GDM1 (cell line): ENCODE measurements at places on chromosomes 2 and 18.

DNA sequence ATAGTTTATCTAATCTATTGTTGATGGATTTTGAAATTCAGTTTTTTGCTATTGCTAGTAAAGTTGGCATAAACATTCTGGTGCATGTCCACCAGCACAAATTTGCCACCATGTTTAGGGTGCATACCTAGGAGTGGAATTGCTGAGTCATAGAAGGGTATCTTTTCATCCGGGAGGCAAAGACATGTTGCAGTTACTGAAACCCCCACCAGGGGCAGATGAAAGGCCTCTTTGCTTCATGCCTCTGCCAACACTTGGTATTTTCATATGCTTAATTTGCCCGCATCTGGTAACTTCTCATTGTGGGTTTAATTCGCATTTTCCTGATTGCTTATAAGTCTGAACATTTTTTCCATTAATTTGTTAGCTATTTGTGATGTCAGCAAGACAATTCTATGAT, 8.2 kb downstream of the DCC start:
- no peak for DNase-seq

- DNase-seq, result no peak
These were observed 39.8 kb downstream of the FAM98A start for GRCh38 chr2:33559328-33559727.

GRCh38 chr18:34947711-34948125, 93.5 kb upstream of the MAPRE2 start:
- no peak for DNase-seq

- no peak for DNase-seq
These were observed 1321.8 kb upstream of the CRIM1 start for GRCh38 chr2:35033748-35034147.

DNA sequence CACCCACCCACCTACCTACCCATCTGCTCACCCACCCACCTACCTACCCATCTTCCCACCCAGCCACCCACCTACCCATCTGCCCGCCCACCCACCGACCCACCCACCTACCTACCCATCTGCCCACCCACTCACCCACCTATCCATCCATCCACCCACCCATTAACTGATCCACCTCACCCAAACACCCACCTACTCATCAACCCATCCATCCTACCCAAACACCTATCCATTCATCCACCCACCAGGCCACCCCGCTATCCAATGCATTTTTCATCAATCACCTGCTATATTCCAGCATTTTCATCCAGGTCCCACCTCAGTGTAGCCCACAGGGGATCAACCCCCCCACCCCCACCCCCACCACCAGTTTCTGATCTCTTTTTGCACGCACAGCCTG, 121.8 kb downstream of the GLI2 start:
- DNase-seq, result no peak

DNA sequence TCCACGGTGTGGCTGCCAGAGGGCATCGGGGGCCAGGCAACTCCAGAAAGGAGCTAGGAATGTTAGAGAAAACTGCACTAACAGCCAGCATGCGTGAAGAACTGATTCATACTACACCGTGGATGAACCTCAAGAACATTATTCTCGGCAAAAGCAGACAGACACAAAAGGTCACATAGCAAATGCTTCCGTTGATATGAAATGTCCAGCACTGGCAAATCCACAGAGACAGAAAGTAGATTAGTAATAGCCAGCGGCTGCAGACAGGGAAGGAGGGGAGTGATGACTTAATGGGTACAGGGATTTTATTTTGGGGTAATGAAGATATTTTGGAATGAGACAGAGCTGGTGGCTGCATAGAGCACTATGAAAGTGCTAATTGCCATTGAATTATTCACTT, 37.4 kb downstream of the SCTR start:
- no peak for DNase-seq

GRCh38 chr18:32549248-32550110, 78.8 kb upstream of the GAREM1 start:
- DNase-seq, result no peak

DNA sequence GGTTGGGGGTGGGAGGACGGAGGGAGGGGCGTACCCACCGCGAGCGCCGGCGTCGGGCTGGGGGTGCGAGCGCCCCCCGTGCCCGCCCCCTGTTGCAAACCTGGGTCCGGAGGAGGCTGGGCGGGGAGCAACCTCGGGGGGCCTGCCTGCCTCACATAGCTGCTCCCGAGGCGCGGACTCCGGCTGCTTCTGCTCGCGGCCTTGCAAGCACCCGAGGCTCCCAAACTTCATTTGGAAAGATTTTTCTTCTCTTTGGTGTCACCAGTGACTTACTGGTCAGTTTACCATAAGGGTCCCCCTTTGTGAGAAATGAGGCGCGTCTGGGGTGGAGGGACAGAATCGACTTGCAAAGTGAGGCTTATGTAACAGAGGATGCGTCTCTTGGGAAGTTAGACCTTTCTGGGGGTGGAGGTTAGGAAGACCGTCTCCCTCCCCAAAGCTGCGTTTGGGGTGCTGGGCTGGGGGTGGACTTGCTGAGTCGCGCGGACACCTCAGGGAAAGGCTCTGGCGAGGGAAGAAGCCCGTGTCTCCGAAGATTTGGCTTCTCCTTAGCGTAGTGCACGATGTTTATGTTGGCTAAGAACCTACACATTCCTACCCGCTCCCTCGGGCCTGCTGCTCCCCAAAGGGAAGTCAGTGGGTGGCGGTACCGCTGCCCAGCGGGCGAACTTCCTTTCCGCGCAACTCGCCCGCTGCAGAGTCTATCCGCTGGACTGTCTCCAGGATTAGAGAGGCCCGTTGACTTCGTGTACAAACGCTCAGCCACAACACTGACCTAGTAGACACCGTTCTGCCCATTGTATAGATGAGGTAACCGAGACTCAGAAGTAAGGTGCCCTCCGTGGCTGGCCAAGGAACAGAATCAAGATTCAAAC, 559 bp downstream of the TMEM37 start:
- no peak for DNase-seq

GRCh38 chr2:109454304-109454703, 159.5 kb downstream of the SEPTIN10 start:
- no peak for DNase-seq

DNA sequence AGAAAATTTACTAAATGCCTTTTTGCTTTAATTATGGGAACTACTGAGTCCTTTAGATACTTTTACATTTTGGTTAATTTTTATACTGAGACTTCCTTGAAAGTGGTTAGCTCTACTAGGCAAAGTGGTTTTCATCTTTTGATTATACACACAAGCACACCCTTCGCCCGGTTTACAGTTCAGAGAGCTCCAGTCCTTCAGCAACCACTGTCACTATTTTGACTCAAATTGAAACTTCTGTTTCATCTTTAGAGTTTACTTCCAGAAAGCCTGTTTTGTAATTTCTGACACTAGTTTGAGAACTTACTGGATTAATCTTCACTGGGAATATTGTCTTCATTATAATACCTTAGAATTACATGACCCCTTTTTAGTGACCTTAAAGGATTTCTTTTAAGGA, 140.3 kb upstream of the FOSL2 start:
- DNase-seq, result no peak

- no peak for DNase-seq
These were observed 276.8 kb upstream of the CHST9 start for GRCh38 chr18:27461957-27462356.

DNA sequence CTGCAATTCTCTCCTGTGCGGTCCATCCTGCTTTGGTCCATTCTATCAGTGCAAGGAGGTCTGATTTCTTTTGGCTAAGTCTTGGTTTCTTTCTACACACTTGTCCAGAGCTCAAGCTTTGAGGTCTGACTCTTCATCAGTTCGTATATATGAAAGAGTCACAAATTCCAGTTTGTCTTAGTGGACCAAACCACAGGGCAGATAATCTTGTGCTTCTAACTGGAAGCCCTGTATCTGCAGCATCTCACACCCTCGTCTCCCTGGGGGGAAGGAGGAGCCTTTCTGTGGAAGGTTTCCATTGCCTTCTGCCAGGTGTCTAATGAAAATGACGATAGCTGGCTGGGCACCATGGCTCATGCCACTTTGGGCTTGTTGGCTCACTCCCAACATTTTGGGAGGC, 148.5 kb downstream of the SPP2 start:
- no peak for DNase-seq

DNA sequence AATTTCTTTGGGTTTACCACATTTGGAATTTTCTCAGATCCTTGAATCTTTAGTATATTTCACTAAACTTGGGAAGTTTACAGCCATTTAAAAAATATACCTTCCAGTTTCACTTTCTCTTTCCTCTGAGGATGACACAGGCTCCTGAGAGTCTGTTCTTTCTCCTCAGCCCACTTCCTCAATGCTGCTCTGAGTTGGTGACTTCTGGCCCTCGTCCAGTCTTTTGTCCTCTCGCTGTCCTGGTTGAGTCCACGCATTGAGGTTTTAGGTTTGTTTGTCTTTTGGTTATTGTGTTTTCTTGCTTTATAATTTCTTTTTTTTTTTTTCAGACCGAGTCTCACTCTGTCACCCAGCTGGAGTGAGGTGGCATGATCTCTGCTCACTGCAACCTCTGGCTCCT, 40.7 kb upstream of the GALR1 start:
- peak; percentile 32 for DNase-seq

DNA sequence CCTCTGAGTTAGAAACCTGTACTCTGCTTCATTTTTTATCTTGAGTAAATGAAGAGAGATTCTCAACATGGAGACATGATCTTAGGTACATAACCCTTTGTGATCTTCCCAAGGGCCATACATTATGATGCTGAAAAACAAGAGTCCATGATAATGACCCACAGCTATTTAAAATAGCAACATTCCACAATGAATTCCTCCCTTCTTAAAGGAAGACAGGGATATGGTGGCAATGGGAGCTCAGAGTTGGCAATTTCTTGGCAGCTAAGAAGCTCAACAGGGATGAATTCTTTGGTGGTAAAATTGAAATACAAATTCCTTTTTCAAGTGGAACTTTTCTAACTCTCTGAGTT, 638.5 kb downstream of the CNTNAP5 start:
- DNase-seq, result no peak

- DNase-seq, result no peak
These were observed 187.5 kb upstream of the DTNA start for GRCh38 chr18:34522603-34523002.

- no peak for DNase-seq
These were observed 56.9 kb downstream of the BCL2 start for GRCh38 chr18:63262369-63263335.

DNA sequence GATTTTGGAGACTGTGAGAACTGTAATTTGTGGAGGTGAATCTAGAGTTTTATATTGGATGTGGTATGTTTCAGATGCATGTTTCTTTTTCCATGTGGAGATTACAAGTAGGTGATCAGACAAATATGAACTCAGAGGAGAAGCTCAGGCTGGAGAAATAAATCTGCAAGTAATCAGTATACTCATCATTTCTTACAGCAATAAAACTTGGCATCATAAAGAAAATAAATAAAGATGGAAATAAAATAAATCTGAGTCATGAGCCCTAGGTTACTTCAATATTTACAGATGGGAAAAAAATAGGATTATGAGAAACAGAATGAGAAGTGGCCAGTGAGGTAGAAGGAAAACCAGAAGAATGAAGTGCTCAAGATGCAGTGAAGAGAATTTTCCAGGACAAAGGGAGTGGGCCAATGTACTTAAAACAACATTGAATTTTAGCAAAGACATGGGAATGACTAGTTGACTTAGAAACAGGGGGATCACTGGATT, 453.8 kb downstream of the DSC3 start:
- DNase-seq, result no peak

DNA sequence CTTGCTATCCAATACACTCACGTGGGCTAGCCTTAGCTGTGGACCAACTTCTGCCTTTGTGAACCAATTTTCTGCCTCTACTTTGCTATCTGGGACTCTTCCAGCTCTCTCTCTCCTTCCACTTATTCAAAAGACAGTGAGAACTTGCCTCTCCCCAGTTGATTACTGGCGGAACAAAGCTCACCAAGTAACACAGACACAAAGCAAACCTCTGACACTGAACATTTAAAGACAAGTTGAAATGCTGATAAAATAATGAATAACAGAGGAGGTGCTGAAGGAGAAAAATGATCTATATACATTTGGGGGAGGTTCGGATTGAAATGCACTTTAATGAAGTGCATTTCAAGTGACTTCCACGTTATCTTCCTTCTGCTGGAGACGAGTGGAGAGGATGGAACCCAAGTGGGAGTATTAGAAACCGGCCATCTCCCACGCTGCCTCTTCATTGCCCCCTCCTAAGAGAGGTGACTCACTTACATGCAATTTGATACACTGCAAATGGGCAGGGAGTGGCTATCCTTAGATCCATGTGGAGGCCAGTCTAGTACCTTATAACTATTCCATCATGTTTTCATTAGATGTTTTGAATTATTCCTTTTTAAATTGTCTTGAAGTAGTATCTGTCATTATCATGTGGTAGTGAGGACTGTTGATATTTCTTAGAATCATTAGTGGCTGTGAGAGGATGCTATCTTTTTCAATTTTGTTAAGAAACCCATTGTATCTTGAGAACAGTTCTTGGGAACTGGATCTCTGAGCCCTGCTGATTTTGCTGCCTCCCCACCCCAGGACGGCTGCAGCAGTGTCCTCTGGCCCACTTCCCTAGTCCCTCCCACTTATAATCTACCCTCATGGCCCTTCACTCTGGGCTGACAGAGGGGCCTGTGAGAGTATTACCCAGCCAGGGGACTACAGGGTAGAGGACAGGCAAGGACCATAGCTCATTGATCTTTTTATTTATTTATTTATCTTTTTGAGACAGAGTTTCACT, 6.0 kb upstream of the GLI2 start:
- DNase-seq, result no peak

DNA sequence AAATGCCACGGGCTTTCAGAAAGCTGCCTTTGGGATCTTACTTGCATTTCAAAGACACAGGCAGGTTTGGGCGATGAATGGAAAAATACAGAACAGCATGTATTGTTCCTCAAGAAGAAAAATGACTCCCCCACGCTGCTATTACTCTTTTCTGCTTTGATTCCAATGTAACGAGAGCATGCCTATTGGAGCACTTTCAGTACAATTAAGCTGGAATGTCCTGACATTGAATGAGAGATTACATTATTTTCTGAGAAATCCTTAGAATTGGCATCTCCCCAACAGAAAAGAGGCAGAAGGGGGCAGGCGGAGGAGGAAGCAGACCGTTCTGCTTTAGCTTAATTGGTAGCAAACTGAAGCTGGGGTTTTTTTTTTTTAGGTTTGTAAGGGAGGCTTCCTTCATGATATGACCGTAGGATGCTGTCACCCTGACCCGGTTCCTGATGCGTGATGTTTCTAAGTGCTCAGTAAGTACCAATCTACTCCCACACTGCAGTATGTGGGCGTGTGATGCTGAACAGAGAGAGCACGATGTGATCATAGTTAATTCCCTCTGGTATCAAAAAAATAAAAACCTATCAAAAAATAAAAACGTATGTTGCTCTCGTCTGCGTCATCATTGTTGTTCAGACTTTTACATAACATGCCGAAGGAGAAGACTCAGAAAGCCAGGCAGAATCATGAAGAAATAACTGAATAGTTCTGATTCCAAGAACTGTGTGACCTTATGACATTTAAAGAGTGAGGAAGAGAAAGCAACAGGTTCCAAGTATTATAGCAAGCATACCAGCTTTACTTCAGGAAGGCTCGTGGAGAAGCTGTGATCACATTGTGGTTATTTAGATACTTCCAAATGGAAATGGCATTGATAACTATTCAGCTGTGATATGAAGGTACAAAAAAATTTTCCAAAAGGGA, 40.5 kb downstream of the LONRF2 start:
- DNase-seq, result no peak
